ENCODE measurements at places on chromosomes 3 and 15. TPM values are rescaled to one million over a fixed set of nuclear protein-coding genes. Genes with fewer than 3 reads are reported as not detected.

IL5RA gene
- total RNA-seq: not detected

BFSP2 gene
- total RNA-seq: not detected

FAM43A gene
- 4.9 TPM for total RNA-seq

TF gene
- total RNA-seq: 0.16 TPM

TMEM212 gene
- total RNA-seq: not detected

TGM4 gene
- 0.65 TPM for total RNA-seq

SCAANT1 gene
- total RNA-seq: not detected

XCR1 gene
- total RNA-seq: not detected

GOLGA8N gene
- total RNA-seq: 1.9 TPM

PLXND1 gene
- total RNA-seq: 347 TPM

TMEM45A gene
- total RNA-seq: 5.4 TPM

CATSPER2 gene
- 0.33 TPM for total RNA-seq

VGLL3 gene
- total RNA-seq: 15.6 TPM

TMOD2 gene
- 3.0 TPM for total RNA-seq

OSBPL10 gene
- total RNA-seq: 30.0 TPM

H1-8 gene
- total RNA-seq: not detected

UBP1 gene
- 35.6 TPM for total RNA-seq

EXOSC7 gene
- total RNA-seq: 28.8 TPM

CCRL2 gene
- total RNA-seq: 0.33 TPM

RAD51 gene
- total RNA-seq: 3.7 TPM

FHIT gene
- 10.4 TPM for total RNA-seq
